ENCODE measurements at places on chromosomes 1 and 21.
A peak's percentile ranks its signal among the peaks of the same experiment; 100 is the strongest.

GRCh38 chr1:236518322-236518721, 5.5 kb upstream of the LGALS8 start:
- no peak for DNase-seq

- DNase-seq, result no peak
Observed at GRCh38 chr1:94912263-94913184, 14.4 kb downstream of the CNN3 start.

DNA sequence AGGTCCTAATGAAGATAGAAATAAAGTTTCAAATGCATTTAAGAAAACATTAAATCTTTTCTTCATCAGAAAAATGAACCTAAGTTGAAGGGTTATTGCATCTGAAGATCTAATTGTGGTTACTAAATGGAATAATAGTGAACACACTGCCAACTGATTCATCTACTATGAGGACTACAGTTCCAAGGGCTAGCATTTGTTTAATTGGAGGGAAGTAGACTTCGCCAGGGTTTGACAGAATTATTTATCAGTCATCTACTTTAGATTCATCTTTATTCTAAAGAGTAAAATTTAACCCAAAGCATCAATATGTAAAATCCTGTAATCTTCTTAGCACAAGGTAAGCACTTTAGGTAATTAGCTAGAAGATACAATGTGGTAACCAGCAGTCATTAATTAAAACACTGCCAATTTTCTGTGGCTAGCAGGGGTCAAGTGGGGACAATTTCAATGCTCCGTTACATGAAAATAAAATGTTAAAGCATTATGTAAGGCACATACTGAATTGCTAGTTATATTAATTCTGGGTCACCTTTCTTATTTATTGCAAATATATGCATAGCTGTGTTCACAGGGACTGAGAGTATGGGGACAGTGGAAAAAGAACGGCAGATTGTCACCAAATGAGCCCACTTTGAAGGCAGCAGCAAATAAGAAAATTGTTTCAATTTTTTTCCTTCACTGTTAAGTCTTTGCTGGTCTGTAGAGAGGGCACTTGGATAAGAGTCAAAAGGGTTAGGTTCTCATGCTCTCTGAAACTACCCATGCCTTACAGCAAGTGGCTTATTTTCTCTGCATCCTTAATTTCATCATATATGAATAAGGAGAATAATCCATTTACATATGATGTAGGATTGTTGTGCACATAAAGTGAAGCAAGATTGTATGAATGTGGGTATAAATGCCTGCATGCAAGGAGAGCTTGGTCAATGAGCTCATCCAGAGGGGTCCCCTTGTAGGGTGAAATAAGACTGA, 416.0 kb downstream of the PCP4 start:
- no peak for DNase-seq

- DNase-seq, result no peak
Observed at GRCh38 chr1:19507516-19507915, 22.2 kb upstream of the CAPZB start.

GRCh38 chr1:8540971-8541370, 223.1 kb downstream of the SLC45A1 start:
- DNase-seq, result no peak

DNA sequence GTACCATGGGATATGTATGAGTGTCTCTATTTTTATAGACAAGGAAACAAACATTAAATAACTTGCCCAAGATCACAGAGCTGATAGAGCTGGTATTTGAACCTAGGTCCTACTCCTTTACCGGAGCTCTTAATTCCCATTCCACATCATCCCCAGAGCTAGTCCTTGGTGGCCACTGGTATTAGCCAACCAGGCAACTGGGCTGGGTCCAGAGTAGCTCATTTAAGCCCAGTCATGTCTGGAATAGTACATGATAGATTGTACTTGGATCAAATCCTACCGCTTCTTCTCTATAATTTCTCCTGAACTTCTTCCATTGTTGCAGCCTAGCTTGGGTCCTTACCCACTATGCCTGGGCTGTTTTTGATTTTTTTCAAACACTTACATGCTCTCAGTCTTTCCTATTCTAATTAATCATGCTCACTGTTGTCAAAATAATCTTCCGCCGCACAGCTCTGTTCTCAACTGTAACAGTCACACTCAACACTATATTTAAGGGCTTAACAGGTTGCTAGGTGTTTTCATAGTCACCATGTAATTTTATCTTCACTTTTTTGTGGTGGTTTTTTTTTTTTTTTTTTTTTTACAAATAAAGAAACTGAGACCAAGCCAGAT, 80.2 kb downstream of the COLGALT2 start:
- no peak for DNase-seq

- no peak for DNase-seq
Observed at GRCh38 chr1:208837242-208837641, 593.1 kb upstream of the PLXNA2 start.

- DNase-seq, result no peak
Observed at GRCh38 chr1:84689514-84690396, 506 bp downstream of the SSX2IP start.

DNA sequence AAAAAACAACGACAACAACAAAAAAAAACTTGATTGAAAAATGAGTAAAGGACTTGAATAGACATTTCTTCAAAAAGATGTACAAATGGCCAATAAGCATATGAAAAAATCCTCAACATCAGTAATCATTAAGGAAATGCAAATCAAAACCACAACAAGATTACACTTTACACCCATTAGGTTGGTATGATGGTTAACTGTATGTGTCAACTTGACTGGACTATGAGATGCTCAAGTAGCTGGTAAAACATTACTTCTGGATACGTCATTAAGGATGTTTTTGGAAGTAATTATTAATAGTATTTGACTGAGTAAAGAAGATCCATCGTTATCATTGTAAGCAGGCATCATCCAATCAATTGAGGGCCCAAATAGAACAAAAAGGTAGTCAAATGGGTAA, 34.9 kb upstream of the LYPLAL1 start:
- no peak for DNase-seq

GRCh38 chr21:20311234-20311787, 686.9 kb upstream of the NCAM2 start:
- DNase-seq, result no peak

- DNase-seq, result no peak
Observed at GRCh38 chr1:112818990-112819689, 104.0 kb upstream of the PPM1J start.

DNA sequence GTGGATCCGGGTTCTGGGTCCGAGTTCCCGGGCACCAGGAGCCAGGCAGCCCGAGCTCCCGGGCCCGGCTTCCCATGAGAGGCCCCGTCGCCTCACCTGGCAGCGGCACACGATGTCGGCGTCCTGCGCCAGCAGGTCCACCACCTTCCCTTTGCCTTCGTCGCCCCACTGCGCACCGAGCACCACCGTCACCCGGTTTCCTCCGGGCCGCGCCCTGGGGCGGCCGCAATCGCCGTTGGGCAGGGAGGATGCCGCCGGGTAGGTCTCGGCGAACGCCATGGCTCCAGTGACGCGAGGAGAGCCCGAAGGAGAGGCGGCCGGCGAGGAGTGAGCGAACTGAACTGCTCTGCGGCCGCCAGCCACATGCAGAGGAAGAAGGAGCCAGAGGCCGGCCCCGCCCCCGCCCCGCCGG, at the start of gene ADSS2:
ADSS2 (minus strand) TSS at position 371 of the 412 bp plus-strand sequence; CDS start at position 279, 92 bp downstream.
- DNase-seq, result no peak

DNA sequence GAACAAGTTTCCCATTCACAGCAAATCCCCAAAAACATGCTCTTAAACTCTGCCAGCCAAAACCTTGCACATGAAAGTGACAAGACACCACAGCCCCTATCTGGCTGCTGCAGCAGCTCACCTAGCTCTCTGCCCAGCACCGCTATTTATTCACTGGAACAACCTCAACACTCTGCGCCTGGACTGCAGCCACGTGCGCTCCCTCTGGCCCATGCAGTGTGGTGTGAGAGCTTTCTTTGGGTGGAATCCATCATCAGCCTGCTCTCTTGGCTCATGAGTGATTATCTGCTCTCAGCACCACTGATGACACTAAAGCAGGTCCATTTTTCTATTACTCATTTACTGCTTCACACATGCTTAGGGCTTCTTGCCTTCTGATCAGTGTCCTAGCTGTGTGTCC, 11.4 kb downstream of the KCNJ6 start:
- DNase-seq, result peak; percentile 46

- no peak for DNase-seq
Observed at GRCh38 chr1:167477986-167478385, 40.3 kb downstream of the CD247 start.

GRCh38 chr1:102842606-102843005, 265.7 kb downstream of the COL11A1 start:
- no peak for DNase-seq

- no peak for DNase-seq
Observed at GRCh38 chr1:11147197-11147770, 41.9 kb upstream of the ANGPTL7 start.

- DNase-seq, result no peak
Observed at GRCh38 chr1:223363856-223364684, at the start of gene SUSD4. SUSD4 (minus strand) TSS chr1:223364176; CDS start chr1:223363425, 751 bp downstream.

DNA sequence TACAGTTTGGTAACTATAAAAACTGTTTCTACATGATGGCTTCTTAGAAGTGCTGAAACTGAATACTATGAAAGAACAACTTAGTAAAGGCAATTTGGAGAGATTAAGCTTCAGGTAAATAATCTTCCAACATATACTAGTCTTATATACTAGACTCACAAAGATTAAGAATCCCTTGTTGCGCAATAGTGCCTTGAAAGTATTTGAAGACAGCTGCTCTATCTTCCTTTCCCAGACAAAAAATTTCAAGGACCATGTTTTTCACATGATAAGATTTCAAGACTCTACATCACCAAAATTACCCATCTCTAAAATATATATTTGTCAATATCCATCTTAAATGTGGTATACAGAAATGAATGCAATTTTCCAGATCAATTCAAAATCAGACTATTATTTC, 37.7 kb upstream of the ASPM start:
- DNase-seq, result no peak

GRCh38 chr1:17958704-17959103, 148.9 kb upstream of the IGSF21 start:
- DNase-seq, result no peak

DNA sequence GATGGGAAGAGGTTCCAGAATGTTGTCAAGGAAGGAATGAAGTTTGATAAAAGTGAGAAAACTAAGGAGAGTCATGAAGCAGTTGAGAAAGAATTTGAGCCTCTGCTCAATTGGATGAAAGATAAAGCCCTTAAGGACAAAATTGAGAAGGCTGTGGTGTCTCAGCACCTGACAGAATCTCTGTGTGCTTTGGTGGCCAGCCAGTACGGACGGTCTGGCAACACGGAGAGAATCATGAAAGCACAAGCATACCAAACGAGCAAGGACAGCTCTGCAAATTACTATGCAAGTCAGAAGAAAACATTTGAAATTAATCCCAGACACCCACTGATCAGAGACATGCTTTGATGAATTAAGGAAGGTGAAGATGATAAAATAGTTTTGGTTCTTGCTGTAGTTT, 142.8 kb downstream of the CDC7 start:
- no peak for DNase-seq

GRCh38 chr1:170262276-170262939, 116.6 kb downstream of the NTMT2 start:
- DNase-seq, result no peak

GRCh38 chr1:108808438-108808837, 48.5 kb downstream of the AKNAD1 start:
- no peak for DNase-seq

GRCh38 chr1:29981586-29982239, 741.7 kb downstream of the MATN1 start:
- peak; percentile 52 for DNase-seq

GRCh38 chr1:154819628-154820590, 50.2 kb downstream of the KCNN3 start:
- DNase-seq, result no peak

GRCh38 chr1:10803971-10804820, 7.8 kb upstream of the CASZ1 start:
- DNase-seq, result no peak

- DNase-seq, result no peak
Observed at GRCh38 chr1:86965012-86965826, 50.8 kb downstream of the HS2ST1 start.

DNA sequence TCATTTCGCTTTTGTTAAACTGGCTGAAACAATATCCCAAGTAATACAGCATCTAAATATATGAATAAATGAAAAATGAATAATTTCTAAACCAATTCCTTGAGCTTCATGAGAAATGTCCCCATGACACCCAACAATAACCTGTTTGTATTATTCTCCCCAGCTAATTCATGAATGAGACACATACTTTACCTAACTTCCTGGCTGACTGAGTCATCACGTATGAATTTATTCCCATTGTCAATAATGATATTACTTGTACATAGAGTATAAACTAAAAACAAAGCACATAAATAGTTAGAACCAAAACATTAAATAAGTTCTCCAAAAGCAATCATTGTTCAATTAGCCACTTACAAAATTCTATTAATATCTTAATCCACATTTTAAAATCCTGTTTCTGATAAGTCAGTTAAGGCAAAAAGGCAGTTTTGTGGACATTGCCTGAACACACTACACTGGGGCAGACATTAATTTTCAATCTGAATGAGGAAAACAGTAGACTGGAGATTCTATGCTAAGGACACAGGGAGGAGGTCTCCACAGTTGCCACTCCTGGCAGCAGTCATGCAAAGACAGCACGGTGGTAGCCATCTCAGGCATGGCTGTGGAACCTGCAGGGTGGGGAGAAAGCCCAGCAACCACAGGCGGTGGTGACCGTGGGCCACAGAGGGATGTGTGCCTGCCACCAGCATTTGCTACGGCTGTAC, 48.2 kb downstream of the SLC9C2 start:
- no peak for DNase-seq

GRCh38 chr1:61434276-61434675, 290.7 kb downstream of the TM2D1 start:
- no peak for DNase-seq

GRCh38 chr1:118223426-118223825, 38.4 kb upstream of the SPAG17 start:
- no peak for DNase-seq

DNA sequence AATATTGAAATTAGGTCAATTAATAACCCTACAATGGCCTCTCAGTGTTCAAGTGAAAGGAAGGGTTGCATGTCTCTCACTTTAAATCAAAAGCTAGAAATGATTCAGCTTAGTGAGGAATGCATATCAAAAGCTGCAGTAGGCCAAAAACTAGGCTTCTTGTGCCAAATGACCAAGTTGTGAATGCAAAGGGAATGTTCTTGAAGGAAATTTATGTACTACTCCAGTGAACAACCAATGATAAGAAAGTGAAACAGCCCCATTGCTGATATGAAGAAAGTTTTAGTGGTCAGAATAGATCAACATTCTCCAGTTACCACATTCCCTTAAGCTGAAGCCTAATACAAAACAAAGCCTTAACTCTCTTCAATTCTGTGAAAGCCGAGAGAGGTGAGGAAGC, 10.0 kb downstream of the MAEL start:
- DNase-seq, result no peak

GRCh38 chr1:39282537-39283216, 78.2 kb downstream of the MACF1 start:
- DNase-seq, result no peak

DNA sequence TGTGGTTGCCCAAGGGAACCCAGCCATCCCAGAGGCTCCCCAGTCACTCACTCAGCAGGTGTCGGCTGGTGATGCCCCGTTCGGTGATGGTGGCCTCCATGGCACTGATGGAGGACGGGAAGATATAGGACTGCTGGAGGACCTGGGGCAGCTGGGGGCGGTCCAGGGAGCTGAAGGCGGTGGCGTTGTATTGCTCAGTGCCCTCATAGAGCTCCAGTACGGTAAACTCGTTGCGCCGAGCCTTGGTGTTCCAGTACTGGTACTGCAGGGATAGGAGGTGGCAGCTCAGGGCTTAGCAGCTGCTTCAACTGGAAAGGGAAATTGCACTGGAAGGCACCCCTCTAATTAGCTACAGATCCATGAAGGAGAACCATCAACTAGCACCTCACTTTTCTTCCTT, 12.5 kb upstream of the UBR4 start:
- DNase-seq, result no peak

GRCh38 chr1:13714851-13715250, 14.9 kb downstream of the PRDM2 start:
- no peak for DNase-seq
